ENCODE measurements at places on chromosomes 4 and X.
A peak's percentile ranks its signal among the peaks of the same experiment; 100 is the strongest.

DNA sequence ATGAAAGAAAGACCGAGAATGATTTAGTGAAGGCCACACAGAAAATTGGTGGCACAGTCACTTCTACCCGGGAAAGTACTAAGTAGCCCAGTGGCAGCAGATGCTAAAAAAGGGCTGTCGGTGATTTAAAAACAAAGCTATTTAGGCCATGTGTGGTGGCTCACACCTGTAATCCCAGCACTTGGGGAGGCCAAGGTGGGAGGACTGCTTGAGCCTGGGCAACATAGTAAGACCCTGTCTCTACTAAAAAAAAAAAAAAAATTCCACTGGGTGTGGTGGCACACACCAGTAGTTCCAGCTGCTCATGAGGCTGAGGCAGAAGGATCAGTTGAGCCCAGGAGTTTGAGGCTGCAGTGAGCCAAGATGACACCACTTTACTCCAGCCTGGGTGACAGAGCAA lies 144.2 kb downstream of the CBR4 start:
- no peak for DNase-seq

DNA sequence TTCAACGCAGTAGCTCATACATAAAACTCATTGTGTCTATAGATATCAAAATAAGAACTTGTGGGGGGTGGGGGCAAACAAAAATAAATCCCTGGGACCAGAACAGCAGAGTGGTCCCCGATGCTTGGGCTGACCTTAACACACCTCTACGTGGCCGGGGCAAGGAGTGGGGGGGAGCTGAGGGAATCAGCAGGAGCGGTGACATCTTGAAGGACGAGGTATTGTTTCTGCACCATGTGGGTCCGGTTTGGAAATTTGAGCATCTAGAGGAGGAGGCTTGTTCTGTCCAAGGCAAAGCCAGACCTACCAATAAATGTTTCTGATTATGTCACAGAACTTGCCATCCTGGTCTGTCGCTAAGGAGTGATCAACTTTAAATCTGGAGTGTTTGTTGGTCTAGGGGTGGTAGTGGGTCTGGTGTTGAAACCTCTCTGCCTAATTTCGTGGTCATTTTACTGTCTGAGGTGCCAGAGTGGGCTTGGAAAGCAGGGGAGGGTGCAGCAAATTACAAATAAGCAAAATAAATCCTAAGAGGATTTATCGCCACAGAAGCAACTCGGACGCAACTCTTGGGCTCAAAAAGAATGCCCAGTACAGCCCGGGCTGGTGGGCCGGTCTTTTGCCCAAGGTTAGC lies 774 bp upstream of the RAPGEF2 start:
- no peak for DNase-seq

DNA sequence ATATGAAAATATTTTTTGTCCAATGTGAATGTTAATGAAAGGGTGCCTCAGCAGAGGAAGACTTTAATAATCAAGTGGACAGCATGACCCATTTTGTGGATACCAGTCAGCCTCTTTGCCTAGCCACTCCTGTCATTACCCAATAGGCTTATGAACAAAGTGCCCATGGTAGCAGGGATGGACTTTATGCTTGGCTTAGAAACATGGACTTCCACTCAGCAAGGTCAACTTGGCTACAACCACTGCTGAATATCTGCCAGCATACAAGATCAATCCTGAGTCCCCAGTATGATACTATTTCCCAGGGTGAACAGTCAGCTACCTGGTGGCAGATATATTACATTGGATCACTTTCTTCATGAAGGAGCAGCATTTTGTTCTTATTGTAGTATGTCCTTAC lies 56.7 kb upstream of the NXF3 start:
- DNase-seq: no peak

- no peak for DNase-seq
Measured at GRCh38 chr4:86644892-86645291, 50.8 kb downstream of the PTPN13 start.

DNA sequence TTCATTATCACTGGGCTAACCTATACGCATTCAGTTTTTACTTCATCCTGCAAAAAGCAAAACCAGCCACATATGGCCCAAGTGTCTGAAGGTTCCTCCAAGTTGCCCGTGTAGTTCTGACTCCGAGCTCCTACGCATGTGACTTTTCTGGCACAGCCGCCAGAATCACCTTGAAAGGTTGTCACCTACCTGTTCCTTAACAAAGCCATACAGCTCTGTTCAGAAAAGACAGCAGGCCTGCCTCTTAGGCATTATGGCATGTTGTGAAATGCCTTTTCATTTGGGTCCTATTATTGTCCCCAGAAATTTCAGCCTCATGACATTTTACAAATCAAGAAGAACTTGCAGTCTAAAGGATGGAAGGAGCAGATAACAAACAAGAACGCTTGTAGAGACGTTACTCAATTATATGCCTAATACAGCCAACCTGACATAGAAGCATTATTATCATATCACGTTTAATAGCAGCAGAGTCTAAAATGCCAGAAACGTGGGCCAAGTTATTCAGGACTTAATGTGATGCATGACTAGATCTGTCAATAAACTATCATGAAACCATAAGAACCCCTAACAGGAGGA lies 118.5 kb downstream of the RBM47 start:
- DNase-seq: no peak

- DNase-seq: no peak
Measured at GRCh38 chr4:20764366-20764992, 64.2 kb downstream of the PACRGL start.

GRCh38 chrX:118495061-118495921 lies at the start of gene DOCK11:
TSS of gene DOCK11 (plus strand) at chrX:118495815. CDS start at chrX:118495972, 157 bp downstream.
- DNase-seq: peak; percentile 16

- no peak for DNase-seq
Measured at GRCh38 chr4:55499495-55499894, 47.2 kb downstream of the CLOCK start.

GRCh38 chrX:18406531-18407266 lies 18.7 kb upstream of the CDKL5 start:
- DNase-seq: no peak

GRCh38 chr4:81424816-81425755 lies 46.6 kb downstream of the RASGEF1B start:
- DNase-seq: peak; percentile 22

- DNase-seq: no peak
Measured at GRCh38 chr4:183843248-183843671, 61.8 kb upstream of the STOX2 start.

DNA sequence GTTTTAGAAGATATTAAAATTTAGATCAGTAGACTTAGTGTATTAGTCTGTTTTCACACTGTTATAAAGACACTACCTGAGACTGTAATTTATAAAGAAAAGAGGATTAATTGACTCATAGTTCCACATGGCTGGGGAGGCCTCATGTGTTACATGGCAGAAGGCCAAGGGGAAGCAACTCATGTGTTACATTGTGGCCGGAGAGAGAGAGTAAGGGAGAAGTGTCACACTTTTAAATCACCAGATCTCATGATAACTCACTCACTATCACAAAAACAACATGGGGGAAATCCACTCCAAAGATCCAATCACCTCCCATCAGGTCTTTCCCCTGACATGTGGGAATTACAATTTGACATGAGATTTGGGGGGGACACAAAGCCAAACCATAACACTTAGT lies 1159.7 kb upstream of the PCDH7 start:
- no peak for DNase-seq

GRCh38 chr4:112751447-112751846 lies 114.5 kb downstream of the LARP7 start:
- no peak for DNase-seq

GRCh38 chr4:15744016-15744545 lies 34.0 kb upstream of the CD38 start:
- no peak for DNase-seq

GRCh38 chr4:169167957-169168858 lies 102.5 kb downstream of the SH3RF1 start:
- DNase-seq: no peak

GRCh38 chr4:56052966-56053365 lies 104.2 kb downstream of the CEP135 start:
- DNase-seq: no peak

DNA sequence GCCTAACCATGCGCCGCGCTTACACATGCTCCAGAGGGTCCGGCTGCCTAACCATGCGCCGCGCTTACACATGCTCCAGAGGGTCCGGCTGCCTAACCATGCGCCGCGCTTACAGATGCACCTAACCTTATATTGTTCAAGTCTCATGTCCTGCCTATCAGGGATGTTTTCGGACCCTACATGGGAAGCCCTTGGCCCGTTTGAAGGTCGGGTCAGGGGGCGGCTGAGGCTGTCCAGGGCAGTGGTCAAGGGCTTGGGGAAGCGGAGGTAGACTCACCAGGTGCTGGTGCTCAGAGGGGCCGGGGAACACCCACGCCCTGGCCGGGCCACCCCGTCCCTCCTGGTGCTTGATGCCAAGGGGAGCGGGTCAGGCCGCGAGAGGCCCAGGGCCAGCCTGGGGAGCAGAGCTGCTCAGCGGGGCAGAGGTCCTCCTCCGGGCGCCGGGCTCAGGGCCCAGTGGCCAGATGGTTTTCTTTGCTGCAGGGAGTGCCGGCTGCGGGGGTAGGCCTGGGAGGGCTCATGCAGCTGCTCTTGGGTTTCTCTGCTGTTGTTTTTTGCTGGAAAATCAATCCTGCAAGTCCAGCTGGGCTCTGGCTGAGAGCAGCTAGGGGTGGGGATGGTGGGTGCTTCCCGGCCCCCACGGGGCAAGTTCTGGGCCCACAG lies 35.4 kb upstream of the SPON2 start:
- no peak for DNase-seq

DNA sequence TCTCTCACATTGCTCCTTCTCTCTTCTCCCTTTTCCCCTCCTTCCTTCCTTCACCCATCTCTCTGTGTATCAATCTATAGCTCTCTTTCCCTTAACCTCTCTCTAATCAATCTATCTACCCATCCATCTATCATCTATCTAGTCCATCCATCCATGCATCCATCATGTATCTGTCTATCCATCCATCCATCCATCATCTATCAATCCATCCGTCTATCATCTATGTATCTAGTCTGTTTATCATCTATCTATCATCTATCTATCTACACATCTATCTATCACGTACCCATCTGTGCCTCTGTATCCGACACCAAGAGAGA lies 307.5 kb downstream of the DHRSX start:
- no peak for DNase-seq

GRCh38 chrX:130560544-130560943 lies 158.8 kb downstream of the RBMX2 start:
- DNase-seq: no peak

DNA sequence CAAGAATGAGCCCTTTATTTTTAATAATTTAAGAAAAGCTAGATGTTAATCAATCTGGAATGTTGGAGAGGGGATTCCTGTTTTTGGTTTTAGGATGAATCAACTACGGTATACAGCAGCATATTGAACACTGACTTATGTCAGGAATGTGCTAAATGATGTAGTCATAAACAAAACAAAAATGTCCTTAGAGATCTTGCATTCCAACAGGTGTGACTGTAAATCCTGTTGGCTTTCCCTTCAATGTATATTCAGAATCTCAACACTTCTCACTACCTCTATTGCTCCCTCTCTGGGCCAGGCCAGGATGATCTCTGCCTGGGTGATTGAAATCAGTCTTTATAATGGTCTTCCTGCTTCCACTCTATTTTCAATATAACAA lies 37.8 kb upstream of the BDH2 start:
- DNase-seq: no peak

DNA sequence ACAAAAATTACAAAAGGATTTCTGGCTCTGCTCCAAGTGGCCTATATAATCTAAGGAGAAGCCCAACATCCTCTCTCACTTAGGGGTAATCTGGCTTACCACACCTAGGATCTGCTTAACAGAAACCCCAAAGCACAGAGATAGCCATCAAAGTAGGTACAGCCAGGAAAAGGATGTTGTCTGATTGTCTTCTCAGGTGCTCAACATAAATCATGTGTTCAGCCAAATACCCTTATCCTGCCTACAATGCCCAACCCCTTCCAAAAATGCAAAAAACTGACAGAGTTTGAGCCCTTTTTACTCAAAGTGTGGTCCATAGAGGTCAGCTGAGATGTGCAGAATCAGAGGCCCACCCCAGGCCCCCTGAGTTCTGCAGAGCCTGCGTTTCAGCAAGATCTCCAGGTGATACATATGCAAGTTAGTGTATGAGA lies 53.9 kb downstream of the PPM1K start:
- no peak for DNase-seq

GRCh38 chr4:33339762-33340161 lies 2619.6 kb downstream of the PCDH7 start:
- DNase-seq: no peak

GRCh38 chr4:8439914-8440491 lies 520 bp downstream of the ACOX3 start:
- DNase-seq: no peak

DNA sequence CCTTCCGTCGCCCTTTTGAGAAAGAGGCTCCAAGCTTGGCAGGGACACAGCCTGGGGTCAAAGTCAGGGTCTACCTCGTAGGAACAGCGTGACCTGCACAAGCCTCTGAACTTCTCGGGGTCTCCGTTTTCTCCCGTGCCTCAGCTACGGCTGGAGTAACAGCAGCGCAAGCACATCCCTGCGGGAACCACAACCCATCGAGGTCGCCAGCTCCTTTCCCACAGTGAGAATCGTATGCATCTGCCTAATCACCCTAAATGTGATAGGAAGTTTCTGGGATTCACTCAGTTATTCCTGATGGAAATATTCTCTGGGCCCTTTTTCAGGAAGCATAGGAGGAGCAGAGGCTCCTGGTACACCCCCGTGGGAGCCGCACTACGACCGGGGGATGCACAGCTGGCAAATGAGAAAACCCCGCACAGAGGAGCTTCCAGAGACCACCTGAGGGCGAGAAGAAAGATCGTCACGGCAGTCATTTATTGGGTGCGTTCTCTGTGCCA lies 24.7 kb downstream of the PPP2R2C start:
- DNase-seq: no peak

DNA sequence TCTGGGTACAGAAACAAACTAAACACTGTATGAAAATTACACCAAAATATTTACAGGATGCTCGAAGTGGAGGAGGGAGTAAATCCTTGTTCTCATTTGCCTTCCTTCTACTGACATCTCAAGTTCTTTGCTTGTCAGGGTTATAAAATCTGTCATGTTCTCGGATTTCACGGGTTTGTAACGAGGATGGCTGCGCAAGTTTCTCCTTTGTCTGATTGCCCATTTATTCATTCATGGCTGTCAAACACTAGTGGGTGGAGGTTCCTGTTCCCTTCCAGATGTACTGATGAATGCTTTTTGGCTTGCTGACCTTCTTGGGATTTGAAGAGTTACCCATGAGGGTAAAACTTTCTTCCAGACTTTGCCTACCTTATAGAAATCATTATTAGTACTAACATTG lies 206.9 kb downstream of the SPCS3 start:
- DNase-seq: no peak
